ENCODE measurements at places on chromosomes 12 and 14.
A peak's percentile ranks its signal among the peaks of the same experiment; 100 is the strongest.

DNA sequence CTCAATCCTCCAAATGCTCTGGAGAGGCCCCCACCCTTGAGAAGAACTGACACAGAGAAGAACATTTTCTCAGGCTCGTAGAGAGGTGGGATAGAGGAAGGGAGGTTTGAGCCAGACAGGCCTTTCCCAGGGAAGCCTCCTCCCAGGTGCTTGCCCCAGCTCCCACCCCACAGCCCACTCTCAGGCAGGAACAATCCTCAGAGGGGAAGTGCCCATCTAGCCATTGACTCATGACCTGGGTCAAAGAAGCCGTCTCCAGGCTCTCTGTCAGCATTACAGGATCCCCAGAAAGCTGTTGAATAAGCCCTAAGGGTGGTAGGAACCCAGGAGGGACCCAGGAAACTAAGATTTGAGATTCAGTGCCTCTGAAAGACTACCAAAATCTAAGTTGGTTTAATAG lies 3.8 kb downstream of the AQP6 start:
- no peak for DNase-seq
- peaks cover 13% of the 10 kb centered on the region for H3K4me1 ChIP-seq
- no peak overlapping the region for H3K4me3 ChIP-seq
- no peaks in the 10 kb centered on the region for H3K27me3 ChIP-seq

DNA sequence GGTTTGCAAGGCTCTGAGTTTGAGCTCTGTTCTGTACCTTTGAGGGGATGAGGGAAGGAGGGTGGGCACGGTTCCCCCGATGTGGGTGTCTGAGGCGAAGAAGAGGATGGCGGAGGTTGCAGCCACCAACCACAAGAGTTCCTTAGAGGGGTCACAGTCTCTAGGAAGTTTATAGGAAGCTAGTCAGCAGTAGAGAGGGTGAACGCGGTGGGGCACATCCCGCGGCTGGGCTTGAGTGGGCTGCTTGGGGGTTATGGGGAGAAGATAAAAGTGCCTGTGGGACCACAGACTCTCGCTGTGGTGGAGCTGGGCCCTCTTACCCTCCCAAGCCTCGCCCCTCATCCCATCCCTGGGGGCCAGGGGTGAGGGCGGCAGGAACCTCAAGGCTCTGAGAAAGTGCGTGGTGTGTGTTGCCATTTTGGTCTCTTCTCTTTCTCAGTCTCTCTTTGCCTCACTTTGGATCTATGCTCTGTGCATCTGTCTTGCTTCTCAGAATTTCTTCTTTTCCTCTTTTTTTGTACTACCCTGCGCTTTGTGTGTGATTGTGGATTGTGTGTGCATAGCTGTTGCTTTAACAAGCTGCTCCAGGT lies 2.7 kb downstream of the CD4 start:
- peaks cover 19% of the 10 kb centered on the region for H3K4me1 ChIP-seq
- no peak overlapping the region for H3K27ac ChIP-seq
- no peaks in the 10 kb centered on the region for H3K36me3 ChIP-seq
- no peaks in the 10 kb centered on the region for H3K27me3 ChIP-seq

DNA sequence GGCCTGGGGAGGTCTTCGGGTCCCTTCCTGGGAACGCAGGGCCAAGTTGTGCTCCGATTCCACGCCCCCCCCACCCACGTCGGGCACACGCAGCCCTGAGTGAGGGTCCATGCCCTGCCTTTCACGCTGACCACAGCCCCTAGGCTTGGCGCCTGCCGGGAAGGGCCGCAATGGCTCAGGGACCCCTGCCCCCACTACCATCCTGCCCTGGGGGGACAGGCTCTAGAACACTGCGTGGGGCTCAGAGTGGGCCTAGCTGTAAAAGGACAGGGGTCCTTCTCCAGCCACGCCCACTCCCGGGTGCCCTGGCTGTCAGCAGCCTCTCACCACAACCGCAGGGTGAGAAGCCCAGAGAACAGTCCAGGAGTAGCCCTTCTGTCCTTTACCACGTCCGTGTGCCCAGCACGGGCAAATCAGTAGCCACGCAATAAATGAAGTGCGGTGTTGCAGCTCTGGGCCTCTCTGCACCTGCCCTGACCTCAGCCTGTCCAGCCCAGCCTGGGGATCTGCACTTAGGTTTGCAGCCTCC lies 9.4 kb upstream of the GPR68 start:
- no peaks in the 10 kb centered on the region for H3K36me3 ChIP-seq
- peak overlapping the region; percentile 65 for H3K4me3 ChIP-seq
- no peak for DNase-seq
- H3K4me1 ChIP-seq, result peaks cover 13% of the 10 kb centered on the region
- H3K27ac ChIP-seq, result peak overlapping the region; percentile 71

DNA sequence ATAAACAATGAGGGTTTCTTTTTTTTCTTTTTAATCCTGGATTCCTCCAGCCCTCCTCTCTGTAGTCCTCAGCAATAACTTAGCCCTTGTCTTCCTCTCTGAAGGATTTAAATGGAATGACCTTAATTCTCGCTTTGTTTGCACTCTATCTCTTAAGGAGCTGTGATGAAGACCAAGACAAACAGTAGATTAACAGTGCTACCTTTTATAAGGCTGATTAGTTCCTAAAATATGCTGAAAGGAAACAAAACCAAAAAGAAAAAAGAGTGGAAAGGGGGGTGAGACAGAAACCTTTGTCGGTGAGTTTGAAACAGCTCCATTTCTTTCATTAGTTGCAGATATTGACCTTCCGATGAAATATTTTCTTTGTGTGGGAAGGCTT lies 38.7 kb upstream of the PTCSC3 start:
- no peaks in the 10 kb centered on the region for H3K36me3 ChIP-seq
- H3K27ac ChIP-seq, result no peak overlapping the region
- no peaks in the 10 kb centered on the region for H3K27me3 ChIP-seq
- DNase-seq, result no peak

GRCh38 chr12:109147954-109148353 lies 31.6 kb downstream of the ACACB start:
- no peaks in the 10 kb centered on the region for H3K36me3 ChIP-seq
- H3K4me1 ChIP-seq, result peaks cover 18% of the 10 kb centered on the region
- H3K4me3 ChIP-seq, result no peak overlapping the region
- no peaks in the 10 kb centered on the region for H3K27me3 ChIP-seq

GRCh38 chr14:104120281-104120741 lies 18.1 kb upstream of the KIF26A start:
- H3K4me1 ChIP-seq, result peaks cover 3% of the 10 kb centered on the region
- no peaks in the 10 kb centered on the region for H3K36me3 ChIP-seq
- DNase-seq, result no peak
- no peak overlapping the region for H3K27ac ChIP-seq
- H3K4me3 ChIP-seq, result no peak overlapping the region

- no peak overlapping the region for H3K4me3 ChIP-seq
- H3K36me3 ChIP-seq, result no peaks in the 10 kb centered on the region
- H3K27ac ChIP-seq, result no peak overlapping the region
Measured at GRCh38 chr14:65286443-65286842, 126.1 kb upstream of the FUT8 start.

DNA sequence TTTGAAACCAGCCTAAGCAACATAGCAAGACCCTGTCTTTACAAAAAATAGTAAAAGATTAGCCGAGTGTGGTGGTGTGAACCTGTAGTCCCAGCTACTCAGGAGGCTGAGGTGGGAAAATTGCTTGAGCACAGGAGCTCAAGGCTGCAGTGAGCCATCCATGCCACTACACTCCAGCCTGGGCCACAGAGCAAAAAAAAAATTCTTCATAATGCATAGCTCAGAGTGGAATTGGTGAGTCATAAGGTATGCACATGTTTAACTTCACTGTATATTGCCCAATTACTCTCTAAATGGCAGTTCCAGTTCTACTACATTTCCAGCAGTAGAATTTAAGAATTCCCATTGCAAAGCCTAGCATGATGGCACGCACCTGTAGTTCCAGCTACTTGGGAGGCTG lies 26.8 kb upstream of the CLIP1 start:
- no peaks in the 10 kb centered on the region for H3K27me3 ChIP-seq
- no peaks in the 10 kb centered on the region for H3K36me3 ChIP-seq
- DNase-seq, result no peak
- H3K4me1 ChIP-seq, result no peaks in the 10 kb centered on the region

DNA sequence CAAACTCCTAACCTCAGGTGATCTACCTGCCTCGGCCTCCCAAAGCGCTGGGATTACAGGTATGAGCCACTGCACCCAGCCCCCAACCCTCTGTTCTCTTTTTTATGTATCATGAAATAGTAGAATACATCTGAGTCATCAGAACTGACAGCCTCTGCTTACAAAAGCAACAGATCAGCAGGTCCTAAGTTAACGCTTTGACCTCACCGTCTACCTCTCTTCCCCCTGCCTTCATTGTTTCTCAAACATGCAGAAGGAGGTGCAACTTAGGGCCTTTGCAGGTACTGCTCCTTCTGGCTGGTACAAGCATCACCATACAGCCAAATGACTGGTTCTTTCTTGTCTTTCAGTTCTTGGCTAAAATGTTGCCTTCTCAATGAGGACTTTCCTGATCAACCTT lies 249.2 kb downstream of the PAWR start:
- no peak overlapping the region for H3K4me3 ChIP-seq
- H3K36me3 ChIP-seq, result no peaks in the 10 kb centered on the region

DNA sequence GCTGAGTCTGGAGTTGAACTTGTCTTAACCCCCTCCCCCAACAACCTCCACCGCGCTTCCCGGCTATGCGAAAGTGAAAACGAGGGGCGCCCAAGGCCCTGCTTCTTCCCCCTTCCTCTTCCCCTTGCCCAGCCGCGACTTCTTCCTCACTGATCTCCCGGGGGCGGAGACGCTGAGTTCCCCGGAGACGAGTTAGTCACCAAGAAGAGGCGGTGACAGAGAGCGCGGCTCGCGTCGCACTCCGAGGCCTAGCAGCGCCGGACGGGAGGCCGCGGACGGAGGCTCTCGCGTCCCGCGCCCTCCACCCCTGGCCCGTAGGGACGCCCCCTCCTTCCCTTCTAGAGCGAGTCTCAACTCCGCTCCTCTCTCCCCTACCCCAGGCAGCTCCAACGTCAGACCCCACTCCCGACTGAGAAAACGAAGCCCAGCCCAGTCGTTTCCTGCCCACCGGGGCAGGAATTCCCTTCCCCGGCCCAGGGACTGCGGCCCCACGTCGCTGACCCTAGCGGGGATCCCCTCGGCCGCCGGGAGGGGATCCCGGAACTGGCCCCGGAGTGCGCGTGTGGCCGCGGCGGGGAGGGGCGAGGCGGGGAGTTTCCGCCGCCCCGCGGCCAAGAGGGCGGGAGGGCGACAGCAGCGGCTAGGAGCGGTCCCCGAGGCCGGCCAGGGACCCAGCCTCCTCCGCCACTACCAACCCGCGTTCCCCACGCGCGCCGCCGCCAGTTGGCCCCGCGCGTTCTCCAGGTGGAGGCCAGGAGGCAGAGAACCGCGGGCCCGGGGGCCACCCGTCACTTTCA lies 1.4 kb downstream of the BAZ1A start:
- no peaks in the 10 kb centered on the region for H3K27me3 ChIP-seq
- H3K4me3 ChIP-seq, result peak overlapping the region; percentile 90
- no peaks in the 10 kb centered on the region for H3K36me3 ChIP-seq
- no peak for DNase-seq
- peak overlapping the region; percentile 98 for H3K27ac ChIP-seq
- H3K4me1 ChIP-seq, result peaks cover 3% of the 10 kb centered on the region

- no peak for DNase-seq
- H3K4me3 ChIP-seq, result no peak overlapping the region
- no peak overlapping the region for H3K27ac ChIP-seq
- no peaks in the 10 kb centered on the region for H3K27me3 ChIP-seq
Measured at GRCh38 chr14:101191721-101192660, 288.5 kb upstream of the RTL1 start.

Data from testis (tissue), 5 donors.